ENCODE measurements at places on chromosomes 3 and 15.

- DNase-seq, result no peak
Measured at GRCh38 chr15:40051616-40052415, 12.8 kb upstream of the SRP14 start.

- no peak for DNase-seq
Measured at GRCh38 chr3:43213631-43214030, 72.7 kb upstream of the SNRK start.

DNA sequence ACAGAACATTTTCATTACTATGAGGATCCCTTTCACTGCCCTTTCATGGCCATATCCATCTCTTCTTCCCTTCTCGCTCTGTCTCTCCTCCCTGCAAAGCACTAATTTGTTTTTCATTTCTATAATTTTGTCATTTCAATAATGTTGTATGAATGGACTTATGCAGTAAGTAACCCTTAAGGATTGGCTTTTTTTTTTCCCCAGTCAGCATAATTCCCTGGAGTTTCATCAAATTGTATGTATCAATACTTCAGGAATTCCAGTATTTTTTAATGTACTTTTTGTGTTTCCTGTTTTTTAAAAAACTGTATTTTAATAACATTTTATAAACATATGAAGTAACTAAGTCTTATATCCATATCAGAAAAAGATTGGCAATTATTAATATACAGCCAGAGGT is 1016.0 kb upstream of the SEMA6D start:
- no peak for DNase-seq

GRCh38 chr3:195075941-195076875 is 194.8 kb downstream of the XXYLT1 start:
- DNase-seq, result peak; percentile 11

GRCh38 chr15:66777596-66778313 is 75.7 kb downstream of the SMAD6 start:
- no peak for DNase-seq

GRCh38 chr15:95051861-95052260 is 820.5 kb downstream of the MCTP2 start:
- DNase-seq, result no peak

DNA sequence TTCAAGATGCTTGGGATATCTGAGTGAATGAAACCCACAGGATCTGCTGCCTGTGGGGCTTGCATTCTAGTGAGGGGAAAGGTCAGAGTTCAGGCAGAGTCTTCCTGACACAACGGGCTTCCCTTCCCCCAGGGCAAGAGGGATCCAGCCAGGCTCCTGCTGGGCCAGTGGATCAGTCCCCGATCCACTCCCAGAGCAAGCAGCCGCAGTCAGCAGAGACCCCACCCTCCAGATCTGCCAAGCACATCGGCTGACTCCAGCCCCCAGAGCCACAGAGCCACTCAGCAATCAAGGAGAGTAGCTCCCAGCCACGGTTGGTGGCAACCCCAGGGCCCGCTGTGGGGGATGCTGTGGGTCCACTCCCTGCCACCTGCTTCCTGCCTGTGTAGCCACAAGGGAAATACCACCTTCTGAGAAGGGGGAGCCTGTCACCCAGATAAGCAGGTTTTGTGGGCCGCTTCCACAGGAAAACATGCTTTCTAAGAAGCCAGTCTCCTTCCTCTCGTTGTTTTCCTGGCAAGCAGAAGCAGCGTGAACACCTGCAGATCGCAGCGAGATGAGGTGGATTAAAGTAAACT is 44.9 kb downstream of the CPN2 start:
- DNase-seq, result no peak

DNA sequence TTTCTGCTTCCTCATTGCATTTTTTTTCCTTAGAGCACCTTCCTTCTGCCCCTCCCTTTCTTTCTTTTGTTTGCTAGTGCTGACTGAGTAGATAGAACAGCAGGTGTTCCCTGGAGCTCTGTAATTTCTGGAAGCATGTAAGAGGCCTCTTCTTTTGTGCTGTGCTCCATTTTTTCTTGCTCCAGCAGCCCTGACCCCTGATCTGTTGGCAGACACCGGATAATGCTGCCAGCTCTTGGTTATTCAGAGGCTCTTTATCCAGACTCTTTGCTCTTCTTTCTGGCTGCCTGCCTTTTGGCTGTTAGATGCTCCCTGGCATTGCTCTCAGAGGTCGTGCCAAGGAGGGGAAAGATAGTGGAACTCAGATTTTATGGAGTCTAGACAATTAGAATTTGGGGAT is 104.4 kb upstream of the RBMS3 start:
- peak; percentile 10 for DNase-seq
